Calu3 (cell line): ENCODE measurements at places on chromosomes 5 and 9. TPM values are rescaled to one million over a fixed set of nuclear protein-coding genes. Genes with fewer than 3 reads are reported as not detected.

DNA sequence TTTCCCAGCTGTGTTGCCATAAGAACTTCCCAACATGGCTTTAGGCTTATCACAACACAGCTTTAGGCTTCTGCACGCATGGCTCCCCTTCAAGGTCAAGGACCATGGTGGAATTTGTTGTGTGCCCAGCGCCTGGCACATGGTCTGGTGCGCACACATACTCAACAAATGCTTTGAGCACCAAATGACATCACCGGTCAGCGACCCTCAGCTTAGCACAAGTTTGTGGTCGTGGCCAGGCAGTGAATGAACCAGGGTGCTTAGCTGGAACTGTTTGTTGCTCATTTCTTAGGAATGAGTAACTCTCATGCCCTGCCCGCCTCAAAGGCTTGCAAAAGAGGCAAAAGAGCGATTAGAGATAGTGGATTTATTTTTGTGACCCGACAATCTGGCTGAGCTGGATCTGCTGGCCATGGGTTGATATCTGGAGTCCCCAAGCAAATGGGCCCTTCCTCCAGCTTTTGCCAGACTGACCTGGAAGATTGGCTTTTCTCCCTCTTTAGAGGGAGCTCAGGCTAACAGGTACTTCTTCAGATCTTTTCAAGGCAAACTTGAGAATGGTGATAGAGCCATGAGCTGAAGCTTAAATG, 58.9 kb downstream of the DAP start:
- peak; percentile 50 for DNase-seq
- H3K4me1 ChIP-seq: peaks cover 64% of the 10 kb centered on the region
- peak overlapping the region; percentile 50 for H3K4me3 ChIP-seq

GRCh38 chr5:178548746-178549145, 41.4 kb downstream of the COL23A1 start:
- no peak overlapping the region for H3K4me3 ChIP-seq
- DNase-seq: no peak
- H3K27me3 ChIP-seq: no peaks in the 10 kb centered on the region
- H3K4me1 ChIP-seq: no peaks in the 10 kb centered on the region
- no peaks in the 10 kb centered on the region for H3K36me3 ChIP-seq
- H3K27ac ChIP-seq: no peak overlapping the region

DNA sequence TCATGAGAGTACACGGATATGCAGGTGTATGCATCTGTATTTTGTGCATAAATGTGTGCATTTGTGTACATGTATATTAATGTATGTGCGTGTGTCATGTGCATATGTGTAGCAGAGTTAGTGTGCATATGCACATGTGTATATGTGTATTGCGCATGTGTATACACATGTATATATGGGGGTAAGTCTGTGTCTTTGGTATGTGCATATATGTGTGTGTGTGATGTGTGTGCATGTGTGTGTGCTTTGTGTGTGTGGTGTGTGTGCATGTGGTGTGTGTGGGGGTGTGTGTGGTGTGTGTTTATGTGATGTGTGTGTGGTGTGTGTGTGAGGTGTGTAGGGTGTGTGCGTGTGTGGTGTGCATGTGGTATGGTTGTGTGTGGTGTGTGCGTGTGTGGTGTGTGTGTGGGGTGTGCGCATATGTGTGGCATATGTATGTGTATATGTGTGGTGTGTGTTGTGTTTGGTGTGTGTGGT, 13.1 kb upstream of the CTSL start:
- DNase-seq: no peak
- H3K4me3 ChIP-seq: no peak overlapping the region
- H3K27ac ChIP-seq: no peak overlapping the region
- peaks cover 13% of the 10 kb centered on the region for H3K36me3 ChIP-seq

DNA sequence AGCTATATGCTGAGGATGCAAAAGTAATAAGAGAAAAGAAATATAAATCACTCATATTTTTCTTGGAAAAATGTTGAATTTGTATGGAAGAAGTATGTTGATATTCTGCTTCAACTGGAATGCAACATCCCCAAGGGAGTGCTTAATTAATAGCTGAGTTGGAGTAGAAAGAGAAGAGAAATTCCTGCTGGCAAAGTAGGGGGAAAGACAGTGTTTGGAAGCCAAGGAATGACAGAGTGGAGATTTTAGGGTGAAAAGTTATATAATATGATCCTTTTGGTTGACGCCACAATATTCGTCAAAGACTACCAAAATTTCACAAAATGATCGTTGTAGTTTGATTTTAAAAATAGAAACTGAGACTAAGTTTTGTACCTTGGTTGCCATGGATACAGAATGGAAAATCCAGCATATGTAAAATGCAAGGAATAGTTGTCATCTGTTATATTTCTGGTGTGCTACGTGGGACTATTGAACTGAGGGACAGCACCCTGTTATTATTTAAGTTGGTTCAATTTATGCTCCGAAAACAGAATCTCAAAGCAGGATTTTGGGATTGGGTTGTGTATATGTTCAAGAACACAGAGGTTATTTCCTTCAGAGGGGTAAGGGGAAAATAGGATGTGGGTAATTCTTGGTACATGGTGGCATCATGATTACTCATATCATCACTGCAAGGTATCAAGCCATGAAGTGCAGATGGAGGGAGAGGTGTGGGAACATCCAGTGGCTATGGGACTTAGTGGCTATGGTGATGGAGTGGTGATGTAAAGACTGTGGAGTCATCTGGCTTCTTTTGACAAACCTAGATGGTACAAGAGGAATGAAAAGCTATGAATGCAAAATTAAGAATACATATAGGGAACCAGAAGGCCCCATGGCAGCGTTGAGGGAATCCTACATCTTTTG, 61.0 kb downstream of the SUB1 start:
- no peaks in the 10 kb centered on the region for H3K27me3 ChIP-seq
- peaks cover 15% of the 10 kb centered on the region for H3K4me1 ChIP-seq
- DNase-seq: no peak
- no peak overlapping the region for H3K4me3 ChIP-seq
- no peaks in the 10 kb centered on the region for H3K36me3 ChIP-seq

DNA sequence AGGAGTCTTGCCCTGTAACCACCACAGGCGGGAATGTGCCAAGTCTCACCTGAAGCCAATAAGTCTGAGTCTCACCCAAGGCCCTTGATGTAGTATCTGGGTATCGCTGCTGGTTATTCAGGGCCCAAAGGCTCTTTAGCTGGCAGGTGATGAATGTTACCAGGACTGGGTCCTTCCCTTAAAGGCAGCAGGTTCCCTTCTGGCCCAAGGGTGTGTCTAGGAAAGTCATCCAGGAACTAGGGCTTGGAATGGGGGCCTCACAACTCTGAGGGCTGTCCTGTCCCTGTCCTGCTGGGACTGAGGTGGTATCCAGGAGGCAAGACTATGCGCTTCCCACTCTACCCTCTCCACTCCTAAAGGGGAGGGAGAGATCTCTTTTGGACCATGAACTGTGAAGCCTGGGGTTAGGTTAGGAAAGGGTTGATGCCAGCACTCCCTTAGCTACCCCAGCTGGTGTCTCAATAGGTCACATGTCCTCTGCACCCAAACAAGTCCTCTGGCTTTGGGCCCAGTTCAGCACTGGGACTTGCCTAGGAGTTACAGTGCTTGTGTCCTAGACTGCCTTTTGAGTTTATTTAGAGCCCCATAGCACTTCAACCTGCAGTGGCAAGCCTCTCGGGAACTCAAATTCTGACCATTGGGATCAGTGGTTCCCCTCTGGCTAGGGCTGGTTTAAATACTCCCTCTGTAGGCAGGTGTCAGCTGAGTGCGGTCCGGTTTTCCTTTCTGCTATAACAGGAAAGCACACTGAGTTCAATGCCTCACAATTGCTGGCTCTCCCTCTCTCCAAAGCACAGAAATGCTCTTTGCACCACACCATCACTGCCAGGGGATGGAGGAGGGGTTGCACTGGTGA, 22.5 kb upstream of the RANBP3L start:
- no peak overlapping the region for H3K27ac ChIP-seq
- H3K4me3 ChIP-seq: no peak overlapping the region
- no peaks in the 10 kb centered on the region for H3K4me1 ChIP-seq
- H3K36me3 ChIP-seq: no peaks in the 10 kb centered on the region

GRCh38 chr5:123094919-123095797, 6.1 kb downstream of the PRDM6 start:
- H3K27me3 ChIP-seq: peaks cover 63% of the 10 kb centered on the region
- no peak overlapping the region for H3K4me3 ChIP-seq
- no peak overlapping the region for H3K27ac ChIP-seq
- peaks cover 24% of the 10 kb centered on the region for H3K36me3 ChIP-seq

GRCh38 chr5:122515709-122516431, 203.8 kb downstream of the SNCAIP start:
- no peak overlapping the region for H3K27ac ChIP-seq
- DNase-seq: peak; percentile 65
- H3K4me3 ChIP-seq: peak overlapping the region; percentile 79
- peaks cover 7% of the 10 kb centered on the region for H3K36me3 ChIP-seq

DNA sequence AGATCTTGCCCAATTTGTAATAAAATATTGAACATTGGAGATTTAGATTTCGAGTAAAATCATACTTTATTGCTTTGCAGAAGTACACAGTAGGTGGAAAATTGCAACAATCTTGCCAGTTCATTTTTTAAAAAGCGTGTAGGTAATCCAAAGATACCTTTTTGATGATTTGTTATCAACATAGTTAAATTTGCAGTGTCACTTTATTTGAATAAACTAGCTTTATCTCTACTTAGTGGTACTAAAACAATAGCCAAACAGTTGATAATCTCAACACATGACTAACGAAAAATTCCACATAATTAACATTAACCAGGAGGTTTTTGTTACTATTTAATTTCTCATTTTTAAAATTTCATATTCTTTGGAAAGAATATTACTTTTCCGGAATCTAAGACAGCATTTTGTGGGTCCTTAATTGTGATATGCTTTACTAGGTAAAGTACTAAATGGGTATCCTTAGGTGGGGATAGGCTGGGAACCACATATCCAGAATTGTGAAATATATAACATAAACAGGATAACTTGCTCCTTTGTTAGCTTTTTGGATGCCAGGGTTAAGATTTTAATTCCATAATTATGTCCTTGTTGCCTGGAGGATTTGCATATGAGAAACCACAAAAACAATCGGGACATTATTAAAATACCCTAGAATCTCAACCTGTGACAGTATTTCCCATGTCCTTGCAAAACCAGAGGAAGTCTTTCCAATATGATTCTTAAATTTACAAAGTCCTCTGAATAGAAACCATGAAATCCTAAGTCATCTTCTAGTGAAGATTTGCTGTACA, 2.4 kb upstream of the CHD1 start:
- DNase-seq: no peak
- H3K4me3 ChIP-seq: no peak overlapping the region
- H3K27ac ChIP-seq: no peak overlapping the region
- H3K4me1 ChIP-seq: peaks cover 16% of the 10 kb centered on the region

- H3K27ac ChIP-seq: no peak overlapping the region
- H3K4me1 ChIP-seq: no peaks in the 10 kb centered on the region
- H3K4me3 ChIP-seq: no peak overlapping the region
Measured at GRCh38 chr5:108786806-108787483, 39.2 kb downstream of the FER start.

DNA sequence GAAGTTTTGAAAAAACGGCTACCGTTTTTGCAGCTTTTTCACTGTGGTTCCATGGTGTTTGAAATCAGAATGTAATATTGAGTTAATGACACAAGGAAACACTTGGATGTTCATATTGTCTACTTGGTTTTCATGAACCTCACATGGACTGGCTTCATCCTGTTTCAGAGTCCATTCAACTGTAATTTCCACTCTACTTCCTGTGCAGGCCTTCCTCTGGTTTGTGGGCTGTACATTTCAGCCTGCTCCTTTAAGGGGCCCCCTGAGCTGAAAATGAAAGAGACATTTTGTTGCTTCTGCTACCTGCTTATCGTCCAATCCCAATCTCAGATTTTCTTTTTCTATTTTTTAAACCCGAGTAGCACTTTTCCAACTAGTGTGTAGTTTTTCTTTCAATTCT, 41.8 kb upstream of the CDKN2B start:
- no peaks in the 10 kb centered on the region for H3K27me3 ChIP-seq
- H3K4me1 ChIP-seq: peaks cover 22% of the 10 kb centered on the region
- no peak overlapping the region for H3K27ac ChIP-seq
- no peak for DNase-seq
- no peak overlapping the region for H3K4me3 ChIP-seq
- H3K36me3 ChIP-seq: no peaks in the 10 kb centered on the region

- peak; percentile 51 for DNase-seq
- peaks cover 63% of the 10 kb centered on the region for H3K27me3 ChIP-seq
- no peak within 1 kb of the TSS for H3K27ac ChIP-seq
- H3K36me3 ChIP-seq: peaks cover 11% of the 10 kb centered on the region
Measured at GRCh38 chr5:146878476-146879172, at the start of gene PPP2R2B. TSS of gene PPP2R2B (minus strand) at chr5:146878757.

The PCDHB16 gene
- total RNA-seq: 0.35 and 0.66 TPM in 2 replicates

DNA sequence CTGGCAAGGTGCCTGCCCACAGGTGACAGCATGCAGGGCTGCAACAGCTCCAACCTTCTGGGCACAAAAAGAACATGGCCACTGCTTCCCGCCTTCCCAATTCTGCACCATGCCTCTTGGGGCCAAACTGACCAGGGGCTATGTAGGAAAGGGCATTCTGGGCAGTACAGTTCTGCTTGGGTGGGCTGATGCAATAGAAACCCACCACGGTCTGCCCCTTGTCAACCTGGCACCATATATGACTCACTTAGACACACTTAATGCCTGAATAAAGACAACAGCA, 40.2 kb upstream of the FCN1 start:
- no peak for DNase-seq
- H3K4me3 ChIP-seq: no peak overlapping the region
- H3K4me1 ChIP-seq: no peaks in the 10 kb centered on the region
- H3K36me3 ChIP-seq: no peaks in the 10 kb centered on the region
- no peak overlapping the region for H3K27ac ChIP-seq

The TMEM252 gene
- not detected in 2 replicates for total RNA-seq

DNA sequence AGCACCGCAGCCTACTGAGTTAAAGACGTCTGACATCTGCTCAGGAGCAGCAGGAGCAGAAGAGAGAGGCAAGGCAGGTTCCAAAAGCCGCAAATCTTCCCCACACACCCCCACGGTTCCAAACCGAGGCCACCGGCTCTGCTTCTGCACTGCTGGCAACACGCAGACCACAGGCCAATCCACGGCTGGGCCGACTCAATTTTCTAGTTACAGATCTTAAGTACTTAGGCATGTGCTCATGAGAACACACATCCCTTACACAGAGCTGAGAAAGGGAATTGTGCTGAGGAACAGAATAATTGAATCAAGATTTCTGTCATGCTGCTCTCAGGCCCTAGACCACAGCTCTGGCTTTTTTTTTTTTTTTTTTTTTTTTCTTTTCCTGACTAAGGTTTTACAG, 32.6 kb downstream of the PAX5 start:
- H3K27ac ChIP-seq: no peak overlapping the region
- no peaks in the 10 kb centered on the region for H3K36me3 ChIP-seq
- DNase-seq: no peak
- no peaks in the 10 kb centered on the region for H3K4me1 ChIP-seq
- H3K4me3 ChIP-seq: no peak overlapping the region

GRCh38 chr9:126320158-126320922, 6.3 kb upstream of the MVB12B start:
- no peaks in the 10 kb centered on the region for H3K4me1 ChIP-seq
- no peak overlapping the region for H3K27ac ChIP-seq
- H3K36me3 ChIP-seq: no peaks in the 10 kb centered on the region
- DNase-seq: no peak
